ENCODE measurements at places on chromosomes 12 and 14.

DNA sequence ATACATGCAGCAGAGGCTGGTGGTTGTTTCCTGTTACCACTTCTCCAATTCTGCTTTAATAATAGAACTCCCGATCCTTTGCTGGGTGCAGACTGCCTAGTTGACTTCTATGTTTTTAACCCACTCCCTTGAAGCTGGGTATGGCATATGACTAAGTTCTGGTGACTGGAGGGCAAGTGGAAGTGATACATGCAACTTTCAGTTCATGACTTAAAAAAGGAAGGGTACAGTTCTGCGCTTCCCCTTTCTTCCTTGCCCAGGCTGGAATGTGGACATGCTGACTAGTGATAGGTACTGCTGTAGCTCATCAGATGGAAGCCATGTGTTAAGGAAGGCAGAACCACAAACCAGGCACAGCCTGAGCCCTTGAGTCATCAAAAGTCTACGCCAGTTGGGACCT, 2.4 kb upstream of the A2M start:
- no peak for DNase-seq

DNA sequence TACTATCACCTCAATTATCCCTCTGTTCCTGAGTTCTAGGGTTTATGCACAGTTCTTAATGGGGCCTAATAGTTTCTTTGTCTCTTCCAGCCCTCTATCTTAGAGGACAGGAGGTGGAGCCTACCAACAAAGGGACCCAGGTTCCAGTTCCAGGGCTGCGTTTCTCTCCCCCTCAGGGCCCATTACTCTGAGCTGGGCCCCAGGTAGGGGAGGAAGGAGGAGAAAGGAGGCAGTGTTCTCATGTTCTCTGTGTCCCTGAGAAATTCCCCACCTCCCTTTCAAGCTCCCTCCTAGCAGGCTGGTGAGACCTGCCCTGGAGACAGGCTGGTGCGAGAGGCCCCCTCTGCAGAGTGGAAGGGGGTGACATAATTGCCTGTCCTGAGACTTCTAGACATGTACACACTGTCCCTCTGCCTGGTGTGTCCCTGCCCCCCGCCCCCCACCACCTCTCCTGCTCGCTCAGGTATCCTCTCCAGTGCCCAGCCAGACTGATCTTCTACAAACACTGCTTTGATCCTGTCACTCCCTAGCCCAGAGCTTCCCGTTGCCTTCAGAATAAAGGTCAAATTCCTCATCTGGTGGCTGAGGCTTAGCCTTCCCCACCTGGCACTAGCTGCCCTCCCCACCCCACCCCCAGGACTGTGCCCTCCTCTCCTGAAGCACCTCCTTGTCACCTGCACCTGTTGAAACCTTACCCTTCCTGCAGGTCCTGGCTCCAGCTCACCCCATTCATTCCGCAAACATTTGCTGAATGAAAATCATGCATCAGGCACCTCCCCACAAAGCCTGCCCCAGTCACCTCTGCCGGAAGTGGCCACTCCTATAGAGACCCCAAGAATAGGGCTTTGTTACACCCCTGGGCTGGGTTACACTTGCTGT, 21.1 kb upstream of the KRT8 start:
- no peak for DNase-seq

- no peak for DNase-seq
Measured at GRCh38 chr14:99525699-99526080, 44.5 kb downstream of the CCNK start.

DNA sequence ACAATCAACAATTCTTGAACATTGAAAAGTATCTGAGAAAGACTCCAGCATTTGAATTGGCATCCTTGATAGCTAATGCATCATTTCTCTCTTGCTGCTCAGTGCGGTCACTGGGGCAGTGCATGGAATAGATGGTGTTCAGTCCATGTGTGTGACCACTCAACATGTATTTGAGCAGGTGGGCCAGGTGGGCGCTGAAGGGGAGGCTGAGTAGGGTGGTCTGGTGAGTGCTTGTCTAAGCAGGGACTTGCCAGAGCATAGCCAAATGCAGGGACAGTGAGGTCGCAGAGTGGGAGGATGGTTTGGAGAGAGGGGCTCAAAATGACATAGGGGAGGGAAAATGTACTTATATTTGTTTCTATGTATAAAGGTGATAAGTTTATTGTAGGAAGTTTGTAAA, 409.0 kb downstream of the TMEM121 start:
- no peak for DNase-seq

- no peak for DNase-seq
Measured at GRCh38 chr14:104939666-104940410, 15.2 kb downstream of the PLD4 start.

GRCh38 chr12:13405961-13406703, 209.6 kb downstream of the EMP1 start:
- no peak for DNase-seq

GRCh38 chr12:110079477-110080400, 31.4 kb upstream of the C12orf76 start:
- DNase-seq: peak; percentile 78

GRCh38 chr14:101830271-101830670, 68.8 kb downstream of the PPP2R5C start:
- DNase-seq: no peak

- DNase-seq: no peak
Measured at GRCh38 chr12:57320639-57321038, 69.7 kb upstream of the STAC3 start.

- no peak for DNase-seq
Measured at GRCh38 chr12:9721394-9722092, 11.4 kb downstream of the CLECL1 start.

GRCh38 chr14:57390806-57391516, 575 bp downstream of the NAA30 start:
- DNase-seq: peak; percentile 38

DNA sequence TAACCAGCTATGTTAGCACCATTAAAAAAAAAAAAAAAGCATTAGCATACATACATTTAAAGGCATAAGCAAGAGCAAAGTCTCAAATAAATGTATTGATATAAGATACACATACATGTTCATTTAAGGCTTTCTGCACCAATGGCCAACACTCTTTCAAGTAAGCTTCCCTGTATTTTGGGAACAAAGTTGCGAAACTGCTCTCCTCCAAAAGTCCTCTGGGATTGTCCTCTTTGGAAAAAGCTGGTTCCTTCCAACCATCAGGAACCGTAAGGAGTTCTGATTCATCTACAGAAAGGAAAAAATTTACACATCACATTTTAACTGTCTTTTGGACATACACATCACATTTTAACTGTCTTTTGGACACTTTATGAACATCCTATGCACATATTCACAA, 3.2 kb downstream of the KRR1 start:
- no peak for DNase-seq

DNA sequence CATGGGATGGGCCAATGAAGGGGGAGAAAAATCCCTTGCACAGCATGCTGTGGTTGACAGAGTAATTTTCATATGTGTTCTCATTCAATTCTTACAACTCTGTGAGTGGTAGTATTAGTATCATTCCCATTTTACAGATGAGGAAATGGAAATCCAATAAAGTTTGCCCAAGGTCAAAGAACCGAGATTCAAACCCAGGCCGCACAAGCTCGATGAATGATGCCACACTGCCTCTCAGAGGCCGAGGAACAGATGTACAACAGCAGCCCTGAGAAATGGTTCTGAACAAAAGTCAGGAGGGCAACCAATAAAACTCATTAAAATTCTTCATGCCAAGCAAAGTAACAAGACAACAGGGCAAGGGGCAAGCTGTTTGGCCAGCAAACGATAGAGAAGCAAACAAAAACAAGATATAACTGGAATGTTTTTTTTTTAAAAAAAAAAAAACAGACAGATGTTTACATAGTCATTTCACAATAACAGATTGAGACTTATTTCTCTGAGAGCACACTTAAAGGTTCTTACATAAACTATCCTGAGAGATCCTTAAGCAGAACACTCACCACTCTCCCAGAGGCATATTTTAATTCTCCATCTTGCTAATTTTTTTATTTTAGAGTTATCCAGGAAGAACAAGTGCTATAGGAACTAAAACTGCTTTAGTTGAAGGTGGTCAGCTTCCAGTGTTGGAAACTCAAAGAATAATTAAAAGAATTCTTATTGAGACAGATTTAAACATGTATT, 85.8 kb downstream of the EXOC5 start:
- DNase-seq: no peak

DNA sequence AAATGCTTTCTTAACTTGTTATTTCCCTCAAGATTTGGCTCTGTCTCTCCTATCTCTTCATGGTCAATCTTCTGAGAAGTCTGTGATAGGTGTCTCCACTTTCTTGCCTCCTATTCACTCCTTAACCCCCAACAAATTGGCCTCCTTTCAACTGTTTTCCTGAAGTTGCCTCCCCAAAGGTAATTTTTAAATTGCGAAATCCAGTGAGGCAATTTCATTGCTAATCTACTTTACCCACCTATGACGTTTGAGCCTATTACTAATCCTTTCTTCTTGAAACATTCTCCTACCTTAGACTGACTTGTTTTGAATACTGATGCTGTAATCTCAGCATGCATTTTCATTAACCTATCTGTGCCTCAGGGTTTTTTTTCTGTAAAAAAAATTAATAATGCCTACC, 6.0 kb upstream of the KCNH5 start:
- DNase-seq: no peak

GRCh38 chr12:45269412-45269751, 53.5 kb downstream of the ANO6 start:
- DNase-seq: no peak

DNA sequence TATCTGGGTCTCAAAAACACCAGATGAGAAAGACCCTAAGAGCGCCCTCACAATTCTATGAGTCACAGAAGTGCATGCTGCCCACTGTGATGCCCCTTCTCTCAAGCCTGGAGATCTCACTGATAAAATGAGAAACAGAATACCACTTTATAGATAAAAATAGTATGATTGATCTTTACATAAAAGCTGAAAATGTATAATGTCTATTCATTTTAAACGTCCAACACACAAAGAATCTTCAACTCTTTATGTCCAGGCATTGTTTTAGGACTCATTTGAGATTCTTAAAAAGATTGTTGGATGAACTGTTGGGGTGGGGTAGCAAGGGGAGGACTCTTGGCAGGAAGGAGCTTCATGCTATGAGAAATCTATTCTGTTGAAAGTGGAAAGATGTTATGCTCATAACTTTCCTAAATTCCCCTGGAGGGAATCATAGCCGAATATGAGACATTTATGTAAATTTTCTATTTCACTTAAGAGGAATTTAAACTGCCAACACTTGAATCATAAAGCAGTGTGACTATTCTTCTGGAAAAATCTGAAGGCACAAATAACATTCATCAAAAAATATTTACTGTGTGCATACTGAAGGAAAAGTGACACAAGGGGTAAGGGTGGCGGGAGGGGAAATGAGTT, 174.6 kb downstream of the STXBP6 start:
- DNase-seq: no peak

DNA sequence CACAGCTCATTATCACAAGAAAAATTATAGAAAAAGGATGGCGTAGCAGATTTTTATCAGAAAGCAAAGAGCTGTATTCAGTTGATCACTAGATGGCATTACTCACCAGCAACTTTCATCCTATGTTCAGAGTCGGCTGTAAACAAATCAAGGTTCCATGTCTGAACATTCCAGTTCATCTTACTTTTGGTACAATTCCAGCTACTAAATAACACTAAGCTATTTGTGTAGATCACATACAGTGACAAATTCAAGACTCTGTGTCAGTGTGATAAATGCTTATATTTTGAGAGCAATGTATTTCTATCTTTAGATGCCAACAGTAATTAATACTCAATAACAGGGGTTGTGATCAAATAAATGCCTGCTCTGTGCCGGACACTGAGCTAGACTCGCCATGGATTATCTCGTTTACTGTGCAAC, 30.1 kb downstream of the NRDE2 start:
- no peak for DNase-seq

DNA sequence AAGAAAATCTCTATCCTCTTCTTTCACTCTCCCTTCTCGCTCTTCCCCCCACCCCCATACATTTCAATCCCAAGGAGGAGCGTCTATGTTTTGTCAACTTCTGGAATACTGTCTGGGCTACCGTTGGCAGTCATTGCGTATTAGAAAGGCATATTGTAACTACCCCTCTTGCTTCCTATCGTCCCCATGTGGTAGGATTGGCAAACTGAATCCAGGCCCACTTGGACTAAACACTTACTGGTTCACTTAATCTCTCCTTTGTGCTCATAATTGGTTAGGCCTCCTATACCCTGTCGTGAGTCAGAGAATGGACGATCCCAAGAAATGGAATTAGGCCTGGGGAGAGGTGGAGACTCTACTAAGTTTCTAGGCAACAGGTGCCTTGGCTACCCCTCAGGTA, 68.8 kb upstream of the SLC8A3 start:
- DNase-seq: peak; percentile 7

- DNase-seq: no peak
Measured at GRCh38 chr14:68157971-68158371, 338.4 kb downstream of the RAD51B start.

DNA sequence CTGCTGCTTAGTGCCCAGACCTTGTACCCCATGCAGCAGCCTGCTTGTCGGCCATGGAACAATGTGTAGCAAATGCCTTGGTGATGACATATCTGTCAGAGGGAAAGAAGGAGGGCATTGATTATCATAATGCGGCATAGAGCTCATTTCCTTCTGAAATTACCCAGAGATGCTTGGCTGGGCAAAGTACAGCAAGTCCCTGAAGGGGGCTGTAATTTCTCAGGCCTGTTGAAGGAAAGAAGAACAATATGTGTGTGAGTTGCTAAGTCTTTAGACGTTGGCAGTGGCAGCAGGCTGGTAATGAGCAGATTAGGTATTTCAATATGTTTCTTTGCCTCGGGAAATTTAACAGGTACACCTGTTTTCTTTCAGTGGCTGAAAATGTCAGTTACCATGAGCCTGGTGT, 128.6 kb downstream of the CRADD start:
- no peak for DNase-seq

GRCh38 chr14:102207831-102208365, 68.2 kb downstream of the WDR20 start:
- no peak for DNase-seq

All from activated CD4-positive, alpha-beta T cell treated with anti-CD3 and anti-CD28 coated beads, Interleukin-2, amount 50 U/mL, for 48 hours (primary cell).